ENCODE measurements at places on chromosomes 12 and 14.

DNA sequence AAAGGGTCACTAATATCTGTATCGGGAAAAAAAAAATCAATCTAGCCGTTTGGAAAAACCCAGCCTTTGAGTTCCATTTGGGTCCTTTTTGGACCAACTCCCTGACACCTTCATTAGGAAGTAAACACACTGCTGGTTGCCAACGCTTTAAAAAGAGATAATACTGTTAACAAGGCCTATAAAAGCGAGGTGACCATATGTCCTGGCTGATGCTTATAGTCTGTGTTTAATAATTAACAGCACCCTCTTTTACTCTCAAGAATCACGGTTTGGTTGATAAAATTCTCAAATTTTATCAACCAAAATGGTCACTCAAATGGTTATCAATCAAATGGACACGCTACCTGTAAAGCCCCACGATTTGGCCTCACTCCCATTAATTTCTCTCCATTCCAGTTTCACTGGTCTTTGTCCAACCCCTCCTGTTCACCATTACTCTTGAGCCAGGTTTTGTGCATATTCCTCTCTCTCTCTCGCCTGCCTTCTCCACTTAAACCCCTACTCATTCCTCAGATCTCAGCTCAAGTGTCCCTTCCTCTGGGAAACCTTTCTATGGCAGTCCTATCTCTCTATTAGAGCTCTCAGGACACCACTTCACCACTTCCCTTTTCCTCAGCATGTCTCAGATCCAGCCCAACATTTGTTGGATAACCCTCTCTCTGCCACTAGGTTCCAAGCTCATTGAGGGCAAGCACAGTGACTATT lies 9.5 kb downstream of the BTG1 start:
- no peak for DNase-seq

DNA sequence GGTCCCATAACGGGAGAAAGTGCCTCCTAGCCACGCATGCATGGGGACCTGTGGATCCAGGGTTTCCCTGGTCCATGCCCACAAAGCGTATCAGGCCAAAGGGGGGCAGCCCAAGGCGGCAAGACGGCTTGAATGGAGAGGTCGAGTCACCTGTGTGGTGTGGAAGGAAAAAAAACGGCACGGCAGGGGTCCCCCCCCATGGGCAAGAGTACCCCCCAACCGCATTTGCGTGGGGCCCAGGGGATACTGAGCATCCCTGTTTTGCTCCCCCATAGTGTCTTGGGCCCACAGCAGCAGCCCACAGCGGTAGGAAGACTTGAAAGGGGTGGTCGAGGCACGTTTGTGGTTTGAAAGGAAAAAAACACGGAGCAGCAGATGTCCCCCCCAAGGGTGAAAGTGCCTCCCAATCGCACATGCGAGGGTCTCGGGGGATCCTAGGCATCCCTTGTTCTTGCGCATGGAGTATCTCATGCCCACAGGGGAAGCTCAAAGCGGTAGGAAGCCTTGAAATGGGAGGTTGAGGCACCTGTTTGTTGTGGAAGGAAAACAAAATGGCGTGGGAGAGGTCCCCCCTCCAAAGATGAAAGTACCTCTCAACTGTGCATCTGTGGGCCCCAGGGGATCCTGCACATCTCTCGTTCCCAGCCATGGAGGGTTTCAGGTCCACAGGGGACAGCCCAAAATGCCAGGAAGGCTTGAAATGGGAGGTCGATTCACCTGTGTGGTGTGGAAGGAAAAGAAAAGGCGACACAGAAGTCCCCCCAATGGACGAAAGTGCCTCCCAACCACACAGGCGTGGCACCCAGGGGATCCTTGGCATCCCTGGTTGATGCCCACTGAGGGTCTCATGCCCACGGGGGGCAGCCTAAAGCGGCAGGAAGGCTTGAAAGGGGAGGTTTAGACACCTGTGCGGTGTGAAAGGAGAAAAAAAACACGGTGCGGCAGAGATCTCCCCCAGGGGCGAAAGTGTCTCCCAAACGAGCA lies 577.5 kb downstream of the ALG10 start:
- no peak for DNase-seq

GRCh38 chr14:28629328-28630004 lies 137.1 kb upstream of the FOXG1 start:
- DNase-seq: no peak

DNA sequence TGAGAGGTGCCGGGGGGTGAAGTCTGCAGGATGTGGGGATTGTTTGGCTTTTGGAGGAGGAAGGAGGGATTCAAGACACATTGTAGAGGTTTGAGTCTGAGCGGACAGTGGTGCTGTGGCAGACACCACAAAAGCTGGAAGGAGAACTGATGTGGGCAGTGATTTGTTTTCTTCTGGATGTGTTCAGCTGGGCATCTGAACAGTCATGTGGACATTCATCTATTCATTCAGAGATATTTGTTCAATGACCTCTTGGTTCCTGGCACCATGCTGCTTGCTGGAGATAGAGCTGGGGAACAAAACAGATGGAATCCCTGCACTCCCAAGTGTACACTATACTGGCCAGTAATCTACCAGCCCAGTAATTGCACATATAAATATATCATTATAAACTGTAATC lies 64.0 kb downstream of the PTPN11 start:
- no peak for DNase-seq

GRCh38 chr12:119664642-119665041 lies 3.3 kb upstream of the PRKAB1 start:
- DNase-seq: no peak

DNA sequence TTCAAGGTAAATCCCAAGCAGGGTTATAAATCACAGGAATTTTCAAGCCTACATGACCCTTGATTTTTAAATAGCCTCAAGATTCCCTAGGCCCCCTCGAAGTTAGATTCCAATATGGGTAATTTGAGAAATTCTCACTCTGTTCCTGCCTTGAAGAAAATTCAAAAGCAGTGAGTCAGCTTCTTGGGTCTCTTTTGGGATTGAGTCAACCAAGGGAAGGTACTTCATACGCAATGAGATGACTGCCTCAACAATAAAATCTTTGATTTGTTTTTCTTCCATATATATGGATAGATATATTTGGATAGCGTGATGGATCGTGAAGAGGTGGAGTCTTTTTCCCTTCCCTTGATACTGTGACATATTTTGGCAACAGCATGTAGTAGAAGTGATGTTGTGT lies 180.4 kb upstream of the ATP2B1 start:
- DNase-seq: no peak

- DNase-seq: no peak
Observed at GRCh38 chr14:53742233-53742620, 214.4 kb downstream of the BMP4 start.

DNA sequence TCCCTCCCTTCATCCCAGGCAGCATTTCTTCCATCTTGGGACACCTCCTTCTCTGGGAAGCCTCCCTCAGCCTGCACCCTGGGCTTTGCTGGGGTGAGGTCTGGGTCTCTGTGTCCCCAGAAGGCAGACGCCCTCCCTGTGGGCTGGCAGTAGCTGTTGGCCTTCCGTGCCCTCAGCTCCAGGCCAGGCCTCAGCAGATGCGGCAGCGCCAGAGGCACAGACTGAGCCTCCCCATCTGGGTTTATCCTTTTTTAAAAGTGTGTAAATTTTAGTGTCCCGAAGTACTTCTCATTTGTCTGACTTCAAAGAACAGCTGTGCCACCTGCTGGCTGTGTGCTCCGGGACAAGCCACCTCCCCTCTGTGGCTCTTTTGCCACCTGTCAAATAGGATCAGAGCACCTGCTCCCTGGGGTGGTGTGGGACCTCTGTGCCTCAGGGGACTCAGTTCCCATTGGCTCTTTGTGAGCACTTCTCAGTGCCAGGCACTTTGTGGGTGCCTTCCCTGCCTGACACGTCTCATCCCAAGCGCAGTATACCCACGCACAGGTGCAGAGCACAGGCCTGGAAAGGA lies 11.1 kb downstream of the EXOC3L4 start:
- no peak for DNase-seq

- DNase-seq: no peak
Observed at GRCh38 chr12:33476058-33476457, 36.4 kb upstream of the SYT10 start.

GRCh38 chr12:31702047-31702446 lies 26.8 kb downstream of the AMN1 start:
- no peak for DNase-seq

- no peak for DNase-seq
Observed at GRCh38 chr12:47954467-47955045, 8.8 kb upstream of the TMEM106C start.

- DNase-seq: no peak
Observed at GRCh38 chr12:54472494-54473262, 724 bp downstream of the GTSF1 start.

GRCh38 chr12:12689647-12690300 lies 6.2 kb downstream of the GPR19 start:
- DNase-seq: no peak
